Activated T-cell treated with anti-CD3 and anti-CD28 coated beads for 1 hour (primary cell): ENCODE measurements at places on chromosomes 2 and 18.

GRCh38 chr2:147789720-147790119, 55.1 kb upstream of the ACVR2A start:
- no peak for DNase-seq

DNA sequence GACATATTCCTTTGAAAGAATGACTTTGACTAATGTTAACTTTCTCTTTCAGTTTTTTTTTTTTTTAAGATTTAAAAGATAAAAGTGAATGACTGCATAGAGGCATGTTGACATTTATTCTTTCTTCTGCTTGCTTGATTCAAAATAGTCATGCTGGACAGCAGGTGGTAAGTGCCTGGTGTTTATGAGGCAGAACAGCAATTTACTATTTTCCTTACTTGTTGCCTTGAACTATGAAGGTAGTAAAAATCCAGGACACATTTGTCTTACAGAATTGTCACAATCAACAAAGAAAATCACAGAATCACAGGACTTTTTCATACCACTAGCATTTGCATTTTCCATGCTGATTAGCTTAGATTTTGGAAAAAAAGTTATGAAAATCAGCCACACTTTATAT, 388.3 kb downstream of the CTNNA2 start:
- DNase-seq: no peak

DNA sequence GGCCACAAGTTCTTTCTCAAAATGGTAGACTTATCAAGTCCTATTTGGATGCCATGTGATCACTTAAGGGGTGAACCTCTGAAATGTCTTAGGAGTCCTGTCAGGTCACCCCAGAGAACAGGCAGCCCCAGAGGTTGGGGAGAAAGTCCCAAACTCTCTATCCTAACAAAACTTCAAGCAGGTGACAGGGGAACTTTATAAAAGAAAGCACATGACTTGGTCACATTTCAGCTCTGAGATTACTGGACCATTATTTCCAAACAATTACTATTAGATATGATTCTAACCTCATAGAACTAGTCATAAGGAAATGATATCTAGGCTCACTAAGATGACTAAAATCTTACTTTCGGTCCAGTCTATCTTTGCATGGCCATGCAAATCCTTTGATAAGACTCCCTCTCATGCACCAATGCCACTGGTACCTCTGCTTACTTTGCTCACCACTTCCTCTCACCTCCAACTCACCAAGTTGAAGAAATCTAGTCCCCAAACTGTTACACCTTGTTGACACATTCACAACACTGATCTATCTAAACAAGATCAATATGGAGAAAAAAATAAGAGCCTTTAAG, 107.0 kb downstream of the GALNT14 start:
- no peak for DNase-seq

GRCh38 chr18:62073461-62074281, 113.2 kb downstream of the PIGN start:
- no peak for DNase-seq

DNA sequence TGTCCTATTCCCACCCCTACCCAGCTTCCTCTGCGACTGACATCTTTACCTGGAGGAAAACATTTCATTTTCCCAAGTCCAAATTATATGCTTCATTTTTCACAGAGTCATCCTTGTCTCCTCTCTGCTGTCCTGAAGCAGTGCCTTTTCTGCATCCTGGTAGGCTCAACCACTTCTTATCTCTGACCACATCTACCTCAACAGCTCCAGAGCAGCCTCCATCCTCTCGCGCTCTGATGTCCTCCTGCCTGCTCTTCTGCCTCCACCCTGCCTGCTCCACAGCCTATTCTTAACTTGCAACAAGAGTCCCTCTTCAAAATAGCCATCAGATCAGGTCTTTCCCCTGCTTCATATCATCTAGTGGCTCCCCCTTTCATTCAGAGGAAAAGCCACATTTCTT, 457.1 kb downstream of the PARD3B start:
- no peak for DNase-seq

GRCh38 chr18:32270341-32270740, 80.5 kb downstream of the MEP1B start:
- DNase-seq: no peak

- no peak for DNase-seq
These were observed 42.9 kb downstream of the ANTXR1 start for GRCh38 chr2:69055688-69056470.

GRCh38 chr18:21496277-21496835, 104.1 kb downstream of the ESCO1 start:
- no peak for DNase-seq

- no peak for DNase-seq
These were observed 56.1 kb downstream of the TNP1 start for GRCh38 chr2:216803791-216804190.

DNA sequence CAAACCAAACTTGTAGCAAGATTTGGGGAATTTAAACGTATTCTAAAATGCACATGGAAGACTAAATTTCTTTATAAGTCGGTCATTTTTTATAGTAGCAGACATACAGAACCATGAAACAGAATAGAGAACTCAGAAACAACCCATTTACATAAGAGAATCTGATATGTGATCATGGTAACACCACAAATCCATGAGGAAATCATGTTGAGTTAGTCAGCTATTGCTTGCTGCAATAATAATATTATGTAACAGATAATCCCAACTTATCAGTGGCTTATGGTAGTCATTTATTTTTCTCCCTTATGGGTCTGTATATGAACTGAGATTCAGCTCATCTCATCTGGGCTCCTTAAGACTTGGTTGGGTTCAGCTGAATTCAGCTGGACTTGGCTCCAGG, 103.4 kb upstream of the SERTAD2 start:
- no peak for DNase-seq

- no peak for DNase-seq
These were observed 78.0 kb upstream of the SERTAD2 start for GRCh38 chr2:64731746-64732145.

DNA sequence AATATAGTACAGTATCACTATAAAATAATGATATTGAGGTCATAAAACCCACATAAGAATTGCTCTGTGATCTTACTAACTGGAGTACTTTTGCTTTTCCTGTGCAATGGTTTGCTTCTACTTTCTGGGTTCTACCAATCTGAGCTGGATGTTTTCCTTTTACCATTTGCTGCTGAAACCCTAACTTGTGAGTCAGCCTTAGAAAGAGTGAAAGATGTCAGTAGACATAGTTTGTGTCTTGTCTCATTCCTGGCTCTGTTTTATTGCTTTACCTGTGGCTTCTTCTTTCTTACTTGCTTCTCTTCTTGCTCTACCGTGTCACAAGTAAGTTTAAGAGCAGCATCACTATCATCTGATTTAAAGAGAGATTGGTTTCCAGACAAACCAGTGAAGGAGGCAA, 61.0 kb downstream of the MBD2 start:
- no peak for DNase-seq

GRCh38 chr2:121211251-121211650, 73.8 kb downstream of the TFCP2L1 start:
- DNase-seq: no peak

- no peak for DNase-seq
These were observed 99.2 kb downstream of the RAPGEF4 start for GRCh38 chr2:172834881-172835280.

GRCh38 chr2:177625744-177626650, 233.4 kb downstream of the AGPS start:
- DNase-seq: no peak

- no peak for DNase-seq
These were observed 38.0 kb upstream of the SNED1 start for GRCh38 chr2:240960309-240960970.

DNA sequence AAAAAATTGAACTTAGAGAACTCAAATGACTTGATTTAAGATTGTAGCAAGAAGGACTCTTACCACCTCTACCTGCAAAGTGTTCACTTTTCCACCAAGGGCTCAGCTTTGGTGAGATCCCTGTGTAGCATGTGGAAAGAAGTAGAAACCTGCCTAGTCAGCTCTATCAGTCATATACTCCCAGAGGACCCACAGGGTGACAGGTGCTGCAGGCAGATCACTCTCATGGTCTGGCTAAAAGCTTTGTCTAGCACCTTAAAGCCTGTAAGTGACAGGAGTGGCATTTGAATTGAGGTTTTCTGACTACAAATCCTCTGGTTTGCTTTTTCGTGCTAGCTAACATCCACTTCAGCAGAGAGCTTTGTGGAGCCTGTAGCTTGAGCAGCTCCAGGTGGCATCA, 18.7 kb upstream of the NEMP2 start:
- no peak for DNase-seq

DNA sequence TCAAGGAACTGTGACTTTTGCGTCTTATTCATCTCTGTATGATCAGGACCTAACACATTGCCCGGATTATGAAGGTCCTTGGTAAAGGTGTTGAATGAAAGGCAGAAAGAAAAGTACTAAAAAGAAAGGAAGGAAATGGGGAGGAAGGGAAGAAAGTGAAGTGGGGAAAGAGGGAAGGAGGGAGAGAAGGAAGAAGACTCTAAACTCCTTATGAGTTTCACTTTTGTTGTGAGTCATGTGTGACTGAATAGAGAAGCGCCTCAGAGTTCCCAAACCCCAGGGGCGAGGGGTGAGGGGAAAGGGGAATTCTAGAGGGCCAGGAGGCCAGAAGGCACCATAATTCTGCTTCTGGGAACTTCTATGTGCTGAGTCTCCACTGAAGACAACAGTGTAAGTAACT, 30.9 kb upstream of the OSBPL6 start:
- no peak for DNase-seq

DNA sequence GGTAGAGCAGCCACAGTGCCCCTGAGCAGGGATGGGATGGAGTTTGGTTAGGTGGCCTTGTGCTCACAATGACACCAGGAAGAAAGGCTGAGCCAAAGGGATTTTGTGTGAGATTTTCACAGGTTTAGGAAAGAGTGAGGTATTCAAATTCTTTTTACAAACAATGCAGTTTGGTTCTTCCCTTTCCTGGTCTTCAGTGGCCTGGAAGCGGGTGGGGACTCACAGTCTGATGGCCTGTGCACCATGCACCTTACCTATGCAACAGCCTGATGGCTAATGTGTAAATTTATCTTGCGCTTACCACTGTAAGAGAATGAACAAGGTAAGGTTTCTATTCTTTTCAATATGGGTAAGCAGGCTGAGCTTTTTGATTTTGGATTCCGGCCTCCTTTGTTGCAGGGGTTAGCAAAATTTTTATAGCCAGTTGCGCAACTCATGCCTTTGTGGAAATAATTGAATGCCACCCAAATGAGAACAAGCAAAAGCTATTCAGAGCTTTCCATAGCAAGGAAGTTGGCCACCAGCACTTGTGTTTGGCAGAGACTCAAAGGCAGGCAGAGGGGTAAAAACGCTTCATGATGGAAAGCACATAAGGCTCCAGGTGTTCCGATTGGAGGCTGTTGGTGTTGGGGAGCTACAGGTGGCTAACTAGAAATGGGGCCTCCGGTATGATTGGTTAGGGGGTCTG, 23.8 kb upstream of the IL1R2 start:
- no peak for DNase-seq

DNA sequence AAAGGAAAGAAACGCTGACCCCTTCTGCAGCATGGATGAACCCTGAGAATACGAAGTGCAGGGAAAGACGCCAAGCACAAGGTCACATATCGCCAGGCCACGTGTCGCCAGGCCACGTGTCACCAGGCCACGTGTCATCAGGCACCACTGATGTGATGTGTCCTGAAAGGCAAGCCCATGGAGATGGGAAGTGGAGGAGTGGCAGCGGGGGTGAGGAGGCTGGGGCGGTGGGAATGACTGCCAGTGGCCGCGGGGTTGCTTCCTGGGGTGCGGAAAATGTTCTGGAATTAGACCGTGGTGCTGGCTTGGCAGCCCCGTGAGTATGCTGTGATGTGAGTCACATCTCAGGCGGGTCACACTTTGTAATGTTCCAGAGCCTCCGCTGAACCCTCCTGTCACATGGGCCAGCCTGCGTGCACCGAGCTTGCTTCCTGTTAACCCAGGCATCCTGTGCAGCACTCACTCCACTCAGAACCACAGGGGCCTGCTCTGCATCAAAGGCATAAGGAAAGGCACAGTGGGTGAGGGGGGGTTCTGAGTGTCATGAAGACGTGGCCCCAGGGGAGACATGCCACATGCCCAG, 39.0 kb downstream of the SLC66A2 start:
- peak; percentile 28 for DNase-seq

DNA sequence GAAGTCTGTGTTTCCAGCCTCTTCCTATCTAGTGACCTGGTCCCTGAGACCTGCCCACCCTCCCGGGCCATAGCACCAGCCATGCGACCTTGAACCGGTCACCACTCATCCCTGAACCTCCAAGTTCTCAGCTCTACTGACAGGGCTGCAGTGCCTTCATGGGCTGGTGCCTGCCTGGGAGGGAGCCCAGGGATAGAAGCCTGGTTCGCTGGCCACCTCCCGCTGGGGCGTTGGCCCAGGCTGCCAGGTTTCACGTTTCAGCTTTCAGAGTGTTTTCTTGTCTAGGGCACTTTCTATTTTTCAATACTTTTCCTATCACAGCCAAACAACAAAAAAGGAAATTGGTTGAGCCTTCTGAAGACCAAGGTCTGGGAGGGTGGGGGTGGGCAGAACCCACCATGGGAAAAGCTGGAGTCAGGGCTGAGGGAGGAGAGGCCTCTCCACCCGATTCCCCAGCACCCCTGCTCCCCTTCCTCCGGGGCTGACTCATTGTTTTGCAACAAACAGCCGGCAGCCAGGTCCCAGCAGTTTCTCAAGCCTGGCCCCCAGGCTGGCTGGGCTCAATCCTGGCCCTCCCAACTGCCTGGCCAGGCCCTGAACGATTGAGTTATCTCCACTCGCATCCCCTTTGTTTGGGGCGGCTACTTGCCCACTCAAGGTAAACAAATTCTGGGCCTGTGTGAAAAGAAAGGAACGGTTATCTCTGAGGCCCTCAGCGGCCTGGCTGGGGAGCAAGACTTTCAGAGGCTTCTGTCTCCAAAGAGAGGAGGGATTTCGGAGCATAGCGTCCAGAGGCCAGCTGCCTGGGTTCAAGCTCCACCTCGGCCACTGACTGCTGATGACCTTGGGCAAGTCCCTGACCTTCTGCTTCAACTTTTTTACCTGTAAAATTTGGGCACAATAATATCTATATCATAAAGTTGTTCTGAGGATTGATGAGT, 47.5 kb downstream of the ZFP36L2 start:
- DNase-seq: no peak

DNA sequence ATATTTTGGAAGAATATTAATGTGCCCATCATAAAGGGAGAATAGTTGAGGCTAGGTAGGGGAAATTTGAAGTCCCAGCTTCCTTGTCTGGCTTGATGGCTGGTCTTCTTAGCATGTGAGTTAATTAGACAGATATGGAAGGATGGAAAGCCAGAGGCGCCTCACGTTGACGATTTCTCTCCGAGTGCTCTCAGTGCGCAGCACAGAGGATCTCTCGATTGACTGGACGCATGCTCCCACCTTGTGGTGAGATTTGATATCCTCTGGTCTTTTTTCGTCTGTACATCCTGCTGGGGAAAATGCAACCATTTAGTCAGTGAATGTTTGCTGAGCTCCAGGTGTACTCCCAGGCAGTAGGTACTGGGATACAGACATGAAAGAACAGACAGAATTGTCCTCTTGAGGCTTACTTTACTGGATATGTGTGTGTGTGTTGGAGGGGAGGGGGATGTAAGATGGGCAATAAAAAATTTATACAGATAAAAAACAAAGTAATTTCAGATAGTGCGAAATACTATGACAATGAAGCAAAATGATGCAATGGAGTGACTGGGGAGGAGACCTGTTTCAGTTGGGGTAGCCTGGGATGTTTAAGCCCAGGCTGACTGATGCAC, 66.9 kb upstream of the ZNG1B start:
- peak; percentile 37 for DNase-seq
